NCI-H2107 (cell line): ENCODE measurements at places on chromosomes 5 and 9.

- no peak for DNase-seq
Observed at GRCh38 chr9:28272127-28272526, 698.8 kb upstream of the C9orf72 start.

GRCh38 chr9:40935336-40935735, 193.1 kb downstream of the FOXD4L6 start:
- DNase-seq: no peak

- DNase-seq: no peak
Observed at GRCh38 chr9:130414081-130414731, 30.6 kb upstream of the ASS1 start.

- no peak for DNase-seq
Observed at GRCh38 chr5:4817767-4818166, 322.4 kb upstream of the ADAMTS16 start.

- peak; percentile 32 for DNase-seq
Observed at GRCh38 chr9:94772639-94773303, 46.3 kb downstream of the AOPEP start.
